ENCODE measurements at places on chromosomes 11 and 22.

DNA sequence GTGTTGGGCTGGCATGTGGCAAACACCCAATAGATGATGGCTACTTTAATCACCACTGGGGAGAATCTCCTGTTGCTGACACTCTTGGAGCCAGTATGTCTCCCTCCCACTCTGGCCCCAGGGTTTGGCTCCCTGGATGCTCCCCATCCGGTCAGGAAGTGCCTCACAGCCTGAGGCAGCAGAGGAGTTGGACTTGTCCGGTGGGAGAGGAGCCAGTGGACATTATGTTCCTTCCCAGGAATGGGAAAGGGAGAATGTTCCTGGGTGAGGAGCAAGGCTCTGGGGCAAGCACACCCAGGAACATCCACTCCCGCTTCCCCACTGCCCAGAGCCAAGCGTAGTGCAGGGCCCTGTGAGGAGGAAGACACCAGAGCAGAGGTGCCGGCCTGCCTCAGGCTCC, 84.6 kb upstream of the NAV2 start:
- no peak for DNase-seq

DNA sequence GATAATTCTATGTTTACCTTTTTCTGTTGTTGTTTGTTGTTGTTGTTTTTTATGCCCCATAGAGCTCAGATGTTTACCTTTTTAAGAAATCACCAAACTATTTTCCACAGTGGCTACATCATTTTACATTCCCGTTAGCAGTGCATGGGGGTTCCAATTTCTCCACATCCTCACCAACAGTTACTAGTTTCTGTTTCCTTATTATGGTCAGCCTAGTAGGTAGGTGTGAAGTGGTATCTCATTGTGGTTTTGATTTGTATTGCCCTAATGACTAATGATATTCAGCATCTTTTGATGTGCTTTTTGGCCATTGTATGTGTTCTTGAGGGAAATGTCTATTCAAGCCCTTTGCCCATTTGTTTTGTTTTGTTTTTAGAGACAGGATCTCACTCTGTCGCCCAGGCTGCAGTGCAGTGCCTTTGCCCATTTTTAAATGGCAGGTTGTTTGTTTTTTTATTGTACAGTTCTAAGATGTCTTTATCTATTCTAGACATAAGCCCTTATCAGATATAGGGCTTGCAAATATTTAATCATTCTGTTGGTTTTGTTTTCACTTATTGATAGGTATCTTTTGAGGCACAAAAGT, 27.5 kb downstream of the CHEK2 start:
- no peak for DNase-seq

GRCh38 chr11:13920756-13921155, 41.8 kb upstream of the SPON1 start:
- no peak for DNase-seq

- no peak for DNase-seq
Measured at GRCh38 chr11:84847842-84848241, 779.3 kb downstream of the DLG2 start.

GRCh38 chr11:86486261-86487030, 111.8 kb downstream of the CCDC81 start:
- DNase-seq: no peak
